SJSA1 (cell line): ENCODE measurements at places on chromosomes 11 and 22. TPM values are rescaled to one million over a fixed set of nuclear protein-coding genes. Genes with fewer than 3 reads are reported as not detected.

- H3K4me3 ChIP-seq, result no peak overlapping the region
- H3K27ac ChIP-seq, result no peak overlapping the region
- no peak for DNase-seq
Measured at GRCh38 chr11:27520226-27520625, 13.7 kb upstream of the LIN7C start.

DNA sequence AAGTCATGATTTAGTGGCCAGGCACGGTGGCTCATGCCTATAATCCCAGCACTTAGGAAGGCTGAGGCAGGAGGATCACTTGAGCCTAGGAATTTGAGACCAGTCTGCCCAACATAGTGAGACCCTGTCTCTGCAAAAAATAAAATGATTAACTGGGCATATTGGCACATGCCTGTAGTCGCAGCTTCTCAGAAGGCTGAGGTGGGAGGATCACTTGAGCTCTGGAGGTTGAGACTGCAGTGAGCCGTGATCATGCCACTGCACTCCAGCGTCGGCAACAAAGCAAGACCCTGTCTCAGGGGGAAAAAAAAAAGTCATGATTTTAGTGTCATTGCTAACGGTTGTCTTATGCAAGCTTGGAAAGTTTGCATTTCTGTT, 11.9 kb downstream of the UBE2L3 start:
- no peaks in the 10 kb centered on the region for H3K27me3 ChIP-seq
- H3K4me3 ChIP-seq, result no peak overlapping the region
- H3K36me3 ChIP-seq, result peaks cover 35% of the 10 kb centered on the region
- H3K27ac ChIP-seq, result no peak overlapping the region

DNA sequence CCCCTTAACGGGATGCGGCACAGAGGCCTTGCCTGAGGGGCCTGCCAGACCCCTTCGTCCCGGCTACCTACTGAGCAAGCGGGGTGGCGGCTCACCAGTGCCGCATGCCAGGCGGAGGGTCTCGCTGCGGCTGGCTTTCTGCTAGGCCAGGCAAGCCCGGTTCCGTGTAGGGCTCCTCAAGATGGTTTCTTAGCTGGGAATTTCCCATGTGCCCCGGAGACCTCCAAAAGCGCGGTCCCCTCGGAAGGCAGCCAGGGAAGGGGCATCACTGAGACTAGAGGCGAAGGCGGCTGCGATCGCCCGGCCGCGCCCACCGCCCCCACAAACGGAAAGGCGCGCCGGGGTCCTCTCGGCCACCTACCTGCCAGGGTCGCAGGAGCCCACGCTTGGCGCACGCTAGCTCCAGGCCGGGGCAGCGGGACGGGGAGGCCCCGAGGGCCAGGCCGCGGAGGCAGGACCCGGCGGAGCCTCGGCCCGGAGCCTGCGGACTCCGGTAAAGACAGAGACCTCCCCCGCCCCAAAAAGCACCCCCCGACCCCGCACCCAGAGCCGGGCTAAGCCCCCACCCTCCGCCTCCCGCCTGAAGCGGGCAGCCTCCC, 23.8 kb downstream of the MICAL3 start:
- no peaks in the 10 kb centered on the region for H3K27me3 ChIP-seq
- peak overlapping the region; percentile 96 for H3K4me3 ChIP-seq
- peak overlapping the region; percentile 96; the same call in 1 of the 2 replicates for H3K27ac ChIP-seq
- peaks cover 25% of the 10 kb centered on the region for H3K4me1 ChIP-seq
- peak; percentile 50 for DNase-seq

DNA sequence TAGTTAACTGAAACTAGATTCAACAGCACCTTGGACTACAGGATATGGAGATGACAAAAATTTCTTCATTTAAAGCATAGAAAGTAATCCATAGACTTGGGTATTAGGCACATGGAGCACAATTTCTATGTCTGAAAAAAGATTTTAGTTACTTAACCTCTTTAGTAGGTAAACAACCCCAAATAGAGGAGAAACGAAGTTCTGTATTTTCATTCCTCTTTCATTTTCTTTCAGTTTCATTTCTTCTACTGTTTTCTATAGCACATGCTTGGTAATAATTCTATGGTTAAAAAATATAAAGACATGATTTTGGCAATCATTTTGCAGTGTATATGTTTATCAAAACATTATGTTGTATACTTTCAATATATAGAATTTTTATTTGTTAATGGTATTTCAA, 99.5 kb downstream of the CASP12 start:
- H3K27me3 ChIP-seq, result no peaks in the 10 kb centered on the region
- H3K27ac ChIP-seq, result no peak overlapping the region
- no peak overlapping the region for H3K4me3 ChIP-seq
- no peak for DNase-seq
- no peaks in the 10 kb centered on the region for H3K36me3 ChIP-seq
- no peaks in the 10 kb centered on the region for H3K4me1 ChIP-seq

- H3K27me3 ChIP-seq, result no peaks in the 10 kb centered on the region
- H3K4me3 ChIP-seq, result no peak overlapping the region
- no peaks in the 10 kb centered on the region for H3K36me3 ChIP-seq
- H3K27ac ChIP-seq, result no peak overlapping the region
- DNase-seq, result no peak
- H3K4me1 ChIP-seq, result peaks cover 18% of the 10 kb centered on the region
Measured at GRCh38 chr22:27754247-27754887, 47.2 kb downstream of the MN1 start.

DNA sequence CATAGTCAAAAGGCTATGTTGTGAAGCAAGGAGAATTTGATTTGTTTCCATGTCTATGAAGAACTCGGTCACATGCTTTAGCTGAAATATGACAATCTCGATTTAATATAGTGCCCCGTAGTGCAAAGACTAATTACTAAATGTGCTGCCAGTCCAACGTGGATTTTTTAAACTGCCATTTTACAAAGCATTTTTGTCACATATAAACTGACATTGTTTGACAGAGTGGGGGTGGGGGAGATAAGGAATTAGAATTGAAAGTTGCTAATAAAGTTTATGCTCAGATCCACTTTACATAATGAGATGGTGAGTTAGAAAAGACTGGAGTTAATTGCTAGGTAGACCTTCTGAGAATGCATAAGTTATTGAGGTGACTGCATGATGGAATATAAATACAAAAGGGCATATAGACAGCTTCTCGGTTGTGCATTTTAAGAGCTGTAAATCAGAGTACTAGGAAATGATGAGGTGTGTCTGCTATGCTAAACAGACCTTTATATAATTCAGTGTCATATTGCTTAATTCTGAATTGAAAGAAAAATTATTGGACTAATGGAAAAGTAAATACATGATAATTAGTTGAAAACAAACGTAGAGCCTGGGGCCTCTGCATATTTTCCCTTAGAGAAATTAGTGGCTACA, 158.9 kb upstream of the MTNR1B start:
- H3K4me1 ChIP-seq, result no peaks in the 10 kb centered on the region
- H3K36me3 ChIP-seq, result no peaks in the 10 kb centered on the region
- no peak overlapping the region for H3K27ac ChIP-seq
- no peak for DNase-seq
- H3K27me3 ChIP-seq, result no peaks in the 10 kb centered on the region

GRCh38 chr11:121154486-121155314, 53.7 kb downstream of the TECTA start:
- no peak for DNase-seq
- H3K27me3 ChIP-seq, result no peaks in the 10 kb centered on the region
- H3K27ac ChIP-seq, result no peak overlapping the region
- H3K4me3 ChIP-seq, result no peak overlapping the region
- no peaks in the 10 kb centered on the region for H3K36me3 ChIP-seq

DNA sequence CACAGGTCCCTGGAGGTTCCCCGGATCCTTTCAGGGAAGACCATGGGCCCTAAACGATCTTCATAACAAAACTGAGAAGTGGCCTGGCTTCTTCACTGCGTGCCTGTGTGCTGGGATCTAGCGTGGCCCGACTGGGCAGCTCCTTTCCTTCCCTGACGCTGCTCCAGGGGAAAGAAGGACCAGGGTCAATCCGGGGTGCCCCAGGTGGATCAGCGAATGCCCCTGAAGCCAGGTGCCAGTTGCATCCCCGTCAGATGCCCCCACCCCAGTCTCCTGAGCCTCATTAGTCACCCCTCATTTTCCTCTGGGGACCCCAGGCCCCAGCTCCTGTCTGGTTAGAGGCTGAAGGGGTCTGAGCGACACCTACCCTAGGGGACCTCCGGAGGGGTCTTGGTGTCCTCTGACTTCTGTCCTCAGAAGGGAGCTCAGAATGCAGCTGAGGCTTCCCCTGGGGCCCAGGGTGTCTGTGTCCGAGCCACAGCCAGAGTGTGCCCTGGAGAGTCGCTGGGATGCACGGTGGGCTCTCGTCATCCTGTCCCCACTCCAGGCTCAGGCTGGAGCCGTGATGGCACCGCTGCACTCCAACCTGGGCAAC, 18.7 kb upstream of the MUC6 start:
- no peak for DNase-seq
- no peaks in the 10 kb centered on the region for H3K36me3 ChIP-seq
- peaks cover under 1% of the 10 kb centered on the region for H3K4me1 ChIP-seq
- no peak overlapping the region for H3K4me3 ChIP-seq

GRCh38 chr11:76919887-76920746, 59.4 kb downstream of the ACER3 start:
- H3K4me3 ChIP-seq, result no peak overlapping the region
- H3K27ac ChIP-seq, result no peak overlapping the region
- H3K4me1 ChIP-seq, result peaks cover 7% of the 10 kb centered on the region
- peak; percentile 56 for DNase-seq
- no peaks in the 10 kb centered on the region for H3K27me3 ChIP-seq
- H3K36me3 ChIP-seq, result no peaks in the 10 kb centered on the region

GRCh38 chr11:39712581-39712980, 1746.9 kb downstream of the LRRC4C start:
- H3K27ac ChIP-seq, result no peak overlapping the region
- DNase-seq, result no peak
- H3K4me3 ChIP-seq, result no peak overlapping the region
- no peaks in the 10 kb centered on the region for H3K36me3 ChIP-seq

GRCh38 chr11:73201888-73202780, 15.9 kb upstream of the P2RY2 start:
- no peak overlapping the region for H3K4me3 ChIP-seq
- no peaks in the 10 kb centered on the region for H3K27me3 ChIP-seq
- no peak overlapping the region for H3K27ac ChIP-seq
- no peaks in the 10 kb centered on the region for H3K36me3 ChIP-seq
- H3K4me1 ChIP-seq, result peaks cover 16% of the 10 kb centered on the region
- no peak for DNase-seq

DNA sequence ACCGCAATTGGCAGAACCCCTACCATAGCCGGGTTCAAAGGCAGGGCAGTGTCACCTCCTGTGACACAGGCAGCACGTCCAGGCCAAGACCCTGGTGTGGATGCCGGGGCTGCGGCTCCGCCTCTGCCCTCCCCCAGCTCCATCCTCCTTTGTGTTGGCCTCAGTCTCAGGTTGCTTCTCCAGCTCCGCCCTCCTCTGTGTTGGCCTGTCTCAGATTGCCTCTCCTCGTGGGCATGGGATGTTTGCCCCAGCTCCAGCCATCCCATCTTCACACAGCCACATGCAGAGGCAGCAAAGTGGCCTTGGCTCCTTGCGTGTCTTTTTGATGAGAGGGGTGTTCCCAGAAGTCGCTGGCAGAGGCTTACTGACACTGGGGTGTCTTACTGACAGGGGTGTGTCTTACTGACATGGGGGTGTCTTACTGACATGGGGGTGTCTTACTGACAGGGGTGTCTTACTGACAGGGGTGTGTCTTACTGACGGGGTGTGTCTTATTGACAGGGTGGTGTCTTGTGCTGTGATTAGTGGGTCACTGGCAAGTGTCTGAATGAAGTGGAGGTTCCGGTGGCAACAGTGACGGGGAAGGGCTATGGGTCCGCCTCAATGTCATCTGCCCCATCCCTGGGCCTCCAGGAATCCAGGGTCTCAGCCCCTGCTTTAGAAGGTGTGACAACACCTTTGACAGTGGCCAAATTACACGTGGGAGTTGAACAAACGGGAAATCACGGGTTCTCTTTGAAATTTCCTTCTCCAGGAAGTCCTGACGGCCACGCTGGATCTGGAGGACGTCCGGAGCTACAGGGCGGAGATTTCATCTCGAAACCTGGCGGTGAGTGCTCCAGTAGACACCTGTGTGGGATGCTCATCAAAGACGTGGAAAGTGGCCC, 24.9 kb downstream of the NADSYN1 start:
- H3K27me3 ChIP-seq, result no peaks in the 10 kb centered on the region
- no peak overlapping the region for H3K27ac ChIP-seq
- H3K36me3 ChIP-seq, result no peaks in the 10 kb centered on the region; the same call in 1 of the 2 replicates
- H3K4me3 ChIP-seq, result no peak overlapping the region
- H3K4me1 ChIP-seq, result no peaks in the 10 kb centered on the region

DNA sequence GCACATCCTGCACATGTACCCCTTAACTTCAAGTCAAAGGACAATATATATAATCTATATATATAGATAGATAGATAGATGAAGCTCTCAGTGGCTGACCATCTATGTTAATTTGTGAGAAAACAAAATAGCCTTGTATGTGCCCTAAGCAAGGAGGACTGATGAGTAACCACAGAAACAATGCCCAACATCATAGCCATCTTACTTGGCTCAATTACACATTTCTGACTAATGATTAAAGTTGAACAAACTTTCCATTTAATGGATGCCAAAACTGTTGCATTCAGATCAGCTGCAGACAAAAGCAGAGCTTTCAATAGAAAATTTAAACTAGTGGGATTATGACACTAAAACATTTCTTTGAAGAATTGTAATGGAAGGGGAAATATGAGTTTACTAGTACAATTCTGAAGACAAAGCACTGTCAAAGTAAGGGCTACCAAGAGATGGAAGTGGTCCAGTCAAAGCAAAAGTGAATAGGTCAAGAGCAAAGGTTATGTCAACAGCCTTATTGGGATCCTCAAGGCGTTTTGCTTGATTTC, 1188.2 kb upstream of the RAG2 start:
- no peaks in the 10 kb centered on the region for H3K27me3 ChIP-seq
- no peak overlapping the region for H3K4me3 ChIP-seq
- H3K36me3 ChIP-seq, result no peaks in the 10 kb centered on the region
- H3K4me1 ChIP-seq, result no peaks in the 10 kb centered on the region
- no peak for DNase-seq

Gene MS4A3
- total RNA-seq, result not detected in 2 replicates

Gene OR6A2
- total RNA-seq, result not detected in 2 replicates

Gene ANKK1
- not detected in 2 replicates for total RNA-seq

Gene PHOX2A
- not detected in 2 replicates for total RNA-seq

Gene GGT5
- total RNA-seq, result 0.66 TPM in 1 of 2 replicates, not detected in the other

Gene MUC5AC
- total RNA-seq, result 0.03 TPM in 1 of 2 replicates, not detected in the other
